Amniotic stem cell (primary cell): ENCODE measurements at places on chromosomes 7 and 10.

DNA sequence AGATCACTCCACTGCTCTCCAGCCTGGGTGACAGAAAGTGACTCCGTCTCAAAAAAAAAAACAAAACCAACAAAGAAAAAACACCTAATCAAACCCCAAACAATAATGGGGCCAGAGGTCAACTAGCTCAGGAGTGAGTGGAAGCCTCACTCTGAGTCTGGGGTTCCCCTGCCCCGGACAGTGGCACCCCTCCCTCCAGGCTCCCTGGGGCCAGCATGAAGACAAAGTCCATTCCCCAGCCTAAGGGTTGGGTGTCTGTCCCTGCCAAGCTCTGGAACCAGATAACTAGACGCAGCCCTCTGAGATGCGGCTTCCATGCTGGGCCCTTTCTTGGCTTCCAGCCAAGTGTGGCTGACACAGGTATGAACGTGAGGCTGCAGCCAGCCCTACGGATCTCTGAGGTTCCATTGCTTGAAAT lies 1.7 kb upstream of the FUOM start:
- DNase-seq: no peak

- DNase-seq: no peak
These were observed 14.6 kb downstream of the ADAP1 start for GRCh38 chr7:939843-940242.

DNA sequence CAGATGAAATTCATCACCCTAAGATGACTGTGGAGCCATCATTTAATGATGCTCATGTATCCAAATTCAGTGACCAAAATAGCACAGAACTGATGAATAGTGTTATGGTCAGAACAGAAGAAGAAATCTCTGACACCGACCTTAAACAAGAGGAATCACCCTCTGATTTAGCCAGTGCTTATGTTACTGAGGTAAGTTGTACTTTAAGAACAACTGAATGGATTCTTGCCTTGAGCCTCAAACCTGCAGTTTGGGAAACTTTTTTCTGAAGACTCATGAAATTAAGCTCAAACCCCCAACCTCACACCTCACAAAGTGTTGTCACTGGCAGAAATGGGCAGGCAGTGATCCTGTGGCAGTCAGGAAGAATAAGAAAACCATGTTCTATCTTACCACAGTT lies 25.6 kb downstream of the TMEM243 start:
- DNase-seq: no peak

DNA sequence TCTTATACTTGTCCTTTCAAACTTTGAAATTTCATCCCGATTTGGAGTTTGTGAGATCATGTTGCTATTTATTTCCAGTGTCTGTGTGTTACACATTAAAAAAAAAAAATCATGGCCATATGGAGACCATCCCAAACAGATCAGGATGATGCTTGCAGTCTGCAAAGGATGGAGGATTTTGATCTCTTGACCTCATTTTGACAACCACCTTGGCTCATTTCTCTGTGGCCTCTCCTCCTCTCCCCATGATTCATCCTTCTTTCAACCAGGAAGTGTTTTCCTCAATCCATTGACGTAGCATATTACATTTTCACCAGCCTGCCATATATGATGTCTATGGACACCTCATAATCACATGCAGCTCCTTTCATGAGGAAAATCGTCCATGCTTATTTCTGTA lies 68.9 kb upstream of the INSYN2A start:
- DNase-seq: no peak

GRCh38 chr7:20959281-20959680 lies 172.6 kb upstream of the SP8 start:
- no peak for DNase-seq

DNA sequence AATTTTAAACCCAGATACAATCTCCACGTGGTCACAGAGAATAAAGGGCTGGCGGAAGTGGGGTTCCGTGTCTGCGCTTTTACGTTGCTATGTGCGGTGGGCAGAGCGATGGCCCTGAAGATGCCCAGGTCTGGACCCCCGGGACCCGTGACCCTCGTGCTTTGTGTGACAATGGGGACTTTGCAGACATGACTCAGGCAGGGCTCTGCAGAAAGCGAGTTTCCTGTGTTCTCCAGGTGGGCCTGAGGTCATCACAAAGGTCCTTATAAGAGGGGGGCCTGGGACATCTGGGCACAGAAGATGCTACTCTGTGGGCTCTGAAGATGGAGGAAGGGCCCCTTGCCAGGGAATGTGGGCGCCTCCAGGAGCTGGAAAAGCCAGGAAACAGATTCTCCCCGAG lies 95.3 kb downstream of the ELFN1 start:
- DNase-seq: no peak
